ENCODE measurements at places on chromosomes 4 and X.

- no peak for DNase-seq
Observed at GRCh38 chrX:84729408-84729807, 227.2 kb upstream of the HDX start.

- no peak for DNase-seq
Observed at GRCh38 chrX:142860944-142861343, 164.8 kb upstream of the SPANXN4 start.

DNA sequence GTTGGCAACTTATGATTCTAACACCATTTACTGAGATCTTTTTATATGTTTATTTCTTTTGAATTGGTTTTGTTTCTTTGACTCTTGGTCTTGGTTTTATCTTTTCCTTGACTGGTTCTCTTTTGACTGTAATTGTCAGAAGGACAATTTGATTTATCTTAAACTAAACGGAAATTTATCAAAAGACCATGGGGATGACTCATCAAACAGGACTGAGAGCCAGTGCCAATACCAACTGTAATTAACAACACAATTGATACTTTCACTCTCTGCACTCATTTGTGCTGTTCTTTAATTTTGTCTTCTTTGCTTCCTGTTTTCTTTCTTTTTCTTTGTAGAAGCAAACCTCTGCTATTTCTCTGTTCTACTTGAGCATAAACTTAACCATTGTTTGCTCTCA, 776.8 kb downstream of the CCSER1 start:
- DNase-seq = no peak

- DNase-seq = no peak
Observed at GRCh38 chr4:25076625-25077398, 46.1 kb upstream of the LGI2 start.

DNA sequence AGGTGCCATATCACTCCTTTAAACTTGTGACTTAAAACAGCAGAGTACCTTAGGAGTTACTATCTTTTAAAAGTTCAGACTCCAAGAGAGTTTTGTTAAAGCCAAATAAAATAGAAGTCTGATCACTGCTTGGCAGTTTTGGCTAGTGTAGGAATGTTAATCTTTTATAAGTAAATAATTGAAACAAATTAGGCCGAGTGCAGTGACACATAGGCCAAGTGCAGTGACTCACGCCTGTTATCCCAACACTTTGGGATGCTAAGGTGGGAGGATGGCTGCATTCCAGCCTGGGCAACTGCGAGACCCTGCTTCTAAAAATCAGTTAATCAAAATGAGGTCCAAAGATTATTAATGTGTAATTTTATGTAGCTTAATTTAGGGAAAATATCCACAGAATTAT, 37.2 kb downstream of the WDR44 start:
- no peak for DNase-seq

DNA sequence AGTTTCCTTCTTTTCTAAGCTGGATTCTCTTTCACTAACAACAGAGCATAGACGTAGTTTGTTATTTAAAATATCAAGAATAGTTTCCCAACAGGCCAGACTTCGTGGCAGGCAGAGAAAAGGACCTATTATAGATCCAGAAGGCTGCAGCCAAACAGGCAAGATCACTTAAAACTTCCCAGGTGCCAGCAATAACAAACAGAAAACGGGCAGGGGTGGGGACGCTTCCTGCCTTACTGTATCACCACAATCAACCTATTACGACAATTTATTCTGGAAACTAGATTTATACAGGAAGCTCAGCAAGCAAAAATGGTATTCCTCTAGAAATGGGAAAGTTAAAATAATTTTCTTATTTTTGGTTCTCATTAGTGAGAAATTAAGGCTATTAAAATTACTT, 22.1 kb downstream of the RWDD4 start:
- DNase-seq = no peak

GRCh38 chr4:11106759-11107158, 321.9 kb downstream of the HS3ST1 start:
- DNase-seq = peak; percentile 30

GRCh38 chrX:120309873-120310705, 1.2 kb downstream of the TMEM255A start:
- peak; percentile 13 for DNase-seq

GRCh38 chrX:26918631-26919030, 544.5 kb downstream of the PPP4R3C start:
- DNase-seq = peak; percentile 34

DNA sequence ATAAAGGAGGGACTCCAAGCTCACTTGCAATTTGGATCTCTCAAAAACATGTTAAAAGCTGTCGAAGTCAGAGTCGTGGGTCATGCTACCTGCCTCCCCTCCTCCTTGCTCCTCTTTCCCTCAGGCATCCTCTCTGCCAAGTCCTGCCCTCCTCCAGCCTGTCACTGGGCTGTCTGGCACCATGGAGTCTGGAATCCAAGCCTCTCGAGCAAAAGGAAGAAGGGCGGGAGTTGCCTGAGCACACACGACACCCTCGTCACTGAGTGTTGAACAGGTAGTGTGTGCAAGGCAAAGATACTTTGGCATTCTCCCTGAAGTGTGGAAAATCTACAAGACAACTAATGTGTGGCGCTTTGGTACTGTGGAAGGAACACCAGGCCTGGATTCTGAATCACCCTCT, 62.2 kb downstream of the HAUS3 start:
- DNase-seq = no peak

DNA sequence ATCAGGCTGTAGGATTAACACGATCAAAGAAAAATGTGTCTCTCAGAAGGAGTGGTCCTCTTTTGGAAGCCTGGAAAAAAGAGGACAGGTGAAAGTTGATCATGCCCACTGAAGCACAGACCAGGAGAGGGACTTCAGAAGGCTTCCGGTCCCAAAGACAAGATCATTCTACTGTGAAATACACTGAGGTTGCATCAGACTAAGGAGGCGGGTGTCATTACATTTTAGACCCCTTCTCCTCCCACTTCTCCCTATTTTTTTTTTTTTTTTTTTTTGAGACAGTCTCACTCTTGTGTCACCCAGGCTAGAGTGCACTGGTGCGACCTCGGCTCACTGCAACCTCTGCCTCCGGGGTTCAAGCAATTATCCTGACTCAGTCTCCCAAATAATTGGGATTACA, 67.5 kb downstream of the RBM47 start:
- peak; percentile 90 for DNase-seq

GRCh38 chrX:5163663-5164062, 1065.0 kb downstream of the NLGN4X start:
- no peak for DNase-seq

- no peak for DNase-seq
Observed at GRCh38 chr4:188783606-188784160, 644.4 kb downstream of the TRIML1 start.

DNA sequence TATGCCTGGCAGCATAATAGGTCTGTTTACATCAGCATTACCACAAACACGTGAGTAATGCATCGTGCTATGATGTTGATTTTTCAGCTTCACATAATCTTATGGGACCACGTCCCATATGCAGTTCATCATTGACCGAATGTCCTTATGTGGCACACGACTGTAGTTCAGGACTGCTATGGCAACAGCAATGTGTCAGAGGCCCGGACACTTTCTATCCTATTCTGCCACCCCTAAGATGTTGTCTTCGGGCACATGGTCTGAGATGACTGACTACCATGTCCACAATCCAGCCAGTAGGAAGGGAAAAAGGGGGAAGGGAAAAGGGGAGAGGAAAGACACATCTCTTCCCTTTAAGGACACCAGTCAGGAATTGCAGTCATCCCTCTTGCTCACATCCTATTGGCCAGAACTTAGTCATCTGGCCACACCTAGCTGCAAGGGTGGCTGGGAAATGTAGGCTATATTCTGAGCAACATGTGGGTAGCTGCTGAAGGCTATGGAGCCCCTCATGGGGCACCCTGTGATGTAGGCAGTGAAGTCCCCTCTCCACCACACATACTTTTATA, 196.0 kb upstream of the RBPJ start:
- peak; percentile 26 for DNase-seq

DNA sequence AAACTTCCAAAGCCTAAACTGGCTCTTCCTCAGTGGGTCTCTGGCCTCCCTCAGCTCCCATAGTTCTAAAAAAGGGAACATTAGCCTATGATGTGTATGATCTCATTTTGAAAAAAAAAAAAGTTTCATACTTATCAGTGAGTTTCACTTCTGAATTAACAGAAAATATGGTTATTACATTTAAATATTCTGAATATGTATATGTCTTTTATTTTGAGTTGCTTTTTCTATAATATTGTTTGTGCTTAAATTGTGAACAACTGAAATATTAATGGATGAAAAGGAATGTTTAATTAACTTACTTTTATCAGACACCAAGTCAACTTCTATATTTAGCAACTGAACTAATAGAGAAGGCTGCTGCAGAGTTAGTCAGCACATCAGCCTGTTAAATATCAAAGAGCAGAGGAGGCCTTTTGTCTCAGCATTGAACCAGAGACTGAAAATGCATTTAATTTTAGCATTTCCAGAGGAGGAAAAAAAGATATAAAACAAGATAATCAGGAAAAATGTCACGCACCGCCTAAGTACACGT, 20.4 kb upstream of the FHL1 start:
- DNase-seq = no peak

- DNase-seq = peak; percentile 87
Observed at GRCh38 chr4:139815778-139816601, 150.4 kb downstream of the MGST2 start.

- DNase-seq = peak; percentile 48
Observed at GRCh38 chr4:186839122-186840037, 115.7 kb upstream of the FAT1 start.

- no peak for DNase-seq
Observed at GRCh38 chr4:98434816-98435215, 173.6 kb downstream of the RAP1GDS1 start.

DNA sequence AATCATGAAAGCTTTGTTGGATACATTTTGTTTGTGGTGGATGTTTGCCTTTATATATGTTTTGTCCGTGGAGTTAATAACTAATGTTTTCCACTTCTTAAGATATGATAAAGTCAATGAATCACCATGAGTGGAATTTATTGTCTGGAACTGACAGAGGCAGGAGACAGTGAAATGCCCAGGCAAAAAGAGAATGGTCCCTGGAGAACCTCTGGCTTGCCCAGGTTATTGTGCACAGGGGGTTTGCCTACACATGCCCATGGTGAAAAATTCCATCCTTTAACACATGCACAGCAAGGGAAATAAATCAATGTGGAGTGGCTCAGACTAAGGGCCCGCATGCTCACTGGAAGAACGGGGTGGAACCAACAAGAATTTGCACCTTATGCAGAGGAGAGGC, 964.3 kb upstream of the GRIA3 start:
- no peak for DNase-seq

- no peak for DNase-seq
Observed at GRCh38 chr4:54741202-54741601, 83.4 kb downstream of the KIT start.

GRCh38 chr4:142044271-142044670, 407.9 kb downstream of the IL15 start:
- DNase-seq = no peak

- no peak for DNase-seq
Observed at GRCh38 chrX:148203531-148203930, 222.4 kb downstream of the FMR1NB start.

GRCh38 chrX:115912372-115912897, 258.1 kb upstream of the AGTR2 start:
- DNase-seq = no peak

- DNase-seq = peak; percentile 23
Observed at GRCh38 chrX:107753187-107753586, 22.4 kb downstream of the TSC22D3 start.

- DNase-seq = peak; percentile 90
Observed at GRCh38 chrX:129779747-129780146, at the start of gene SASH3. Gene SASH3 (plus strand): TSS chrX:129779949. CDS start chrX:129780098, 149 bp downstream.

GRCh38 chrX:120647127-120647526, 17.3 kb upstream of the C1GALT1C1 start:
- no peak for DNase-seq
